ENCODE measurements at places on chromosomes 11 and 22. TPM values are rescaled to one million over a fixed set of nuclear protein-coding genes. Genes with fewer than 3 reads are reported as not detected.

GRCh38 chr11:113447621-113448315 is 27.4 kb downstream of the DRD2 start:
- DNase-seq = no peak
- H3K27me3 ChIP-seq = peaks cover 29% of the 10 kb centered on the region
- no peak overlapping the region for H3K4me3 ChIP-seq
- H3K4me1 ChIP-seq = peaks cover 6% of the 10 kb centered on the region
- no peaks in the 10 kb centered on the region for H3K36me3 ChIP-seq

TEX54 gene
- total RNA-seq = not detected

- peaks cover 13% of the 10 kb centered on the region for H3K4me1 ChIP-seq
- peaks cover 20% of the 10 kb centered on the region for H3K36me3 ChIP-seq
- H3K4me3 ChIP-seq = no peak overlapping the region
- H3K27ac ChIP-seq = no peak overlapping the region
- no peaks in the 10 kb centered on the region for H3K27me3 ChIP-seq
Measured at GRCh38 chr11:117855186-117855845, 21.1 kb downstream of the FXYD6 start.

- peaks cover 15% of the 10 kb centered on the region for H3K27me3 ChIP-seq
- H3K36me3 ChIP-seq = peaks cover 5% of the 10 kb centered on the region
- no peak overlapping the region for H3K27ac ChIP-seq
- no peak overlapping the region for H3K4me3 ChIP-seq
- no peaks in the 10 kb centered on the region for H3K4me1 ChIP-seq
- no peak for DNase-seq
Measured at GRCh38 chr11:57405271-57405860, 14.9 kb upstream of the PRG2 start.

DNA sequence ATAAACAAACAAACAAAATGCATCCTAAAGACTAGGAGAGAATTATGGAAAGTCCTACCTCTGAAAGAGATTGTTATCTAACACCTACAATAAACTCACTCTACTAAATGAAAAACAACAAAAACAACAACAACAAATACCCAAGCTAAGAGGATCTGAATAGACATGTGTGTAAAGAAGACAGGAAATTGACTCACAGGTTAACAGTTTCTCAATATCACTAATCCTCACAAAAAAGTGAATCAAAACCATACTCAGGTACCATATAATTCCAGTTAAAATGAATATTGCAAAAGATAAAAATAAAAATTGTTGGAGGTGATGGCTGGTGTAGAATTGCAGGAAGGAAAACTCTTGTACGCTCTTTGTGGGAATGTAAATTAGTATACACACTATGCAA is 110.4 kb upstream of the TOP3B start:
- no peaks in the 10 kb centered on the region for H3K4me1 ChIP-seq
- H3K4me3 ChIP-seq = no peak overlapping the region
- H3K27ac ChIP-seq = no peak overlapping the region
- DNase-seq = no peak
- peaks cover 89% of the 10 kb centered on the region for H3K27me3 ChIP-seq

DNA sequence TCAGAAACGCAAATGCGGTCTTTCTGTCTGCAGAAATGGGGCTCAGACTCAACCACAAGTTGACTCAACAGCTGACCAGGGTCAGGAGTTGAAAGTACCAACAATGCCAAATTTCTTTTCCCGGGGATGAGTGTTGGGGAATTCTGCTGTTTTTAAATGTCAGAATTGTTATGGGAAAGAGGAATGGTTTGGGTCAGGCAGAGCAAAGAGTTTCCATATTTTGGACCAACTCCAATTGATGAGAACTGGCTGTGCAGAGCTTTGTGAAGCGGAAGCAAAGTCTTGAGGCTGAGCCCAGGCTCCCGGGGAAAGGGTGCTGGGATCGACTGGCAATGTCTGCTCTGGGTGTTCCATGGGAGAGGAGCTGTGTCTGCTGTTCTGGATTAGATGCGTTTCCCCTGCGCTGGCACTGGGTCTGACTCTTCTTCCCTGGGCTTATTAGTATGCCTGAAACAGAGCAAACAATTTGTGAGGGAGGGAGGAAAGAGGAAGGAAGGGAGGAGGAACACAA is 36.2 kb downstream of the TXN2 start:
- H3K4me1 ChIP-seq = peaks cover 11% of the 10 kb centered on the region
- H3K4me3 ChIP-seq = no peak overlapping the region
- no peaks in the 10 kb centered on the region for H3K36me3 ChIP-seq
- H3K27ac ChIP-seq = no peak overlapping the region

DNA sequence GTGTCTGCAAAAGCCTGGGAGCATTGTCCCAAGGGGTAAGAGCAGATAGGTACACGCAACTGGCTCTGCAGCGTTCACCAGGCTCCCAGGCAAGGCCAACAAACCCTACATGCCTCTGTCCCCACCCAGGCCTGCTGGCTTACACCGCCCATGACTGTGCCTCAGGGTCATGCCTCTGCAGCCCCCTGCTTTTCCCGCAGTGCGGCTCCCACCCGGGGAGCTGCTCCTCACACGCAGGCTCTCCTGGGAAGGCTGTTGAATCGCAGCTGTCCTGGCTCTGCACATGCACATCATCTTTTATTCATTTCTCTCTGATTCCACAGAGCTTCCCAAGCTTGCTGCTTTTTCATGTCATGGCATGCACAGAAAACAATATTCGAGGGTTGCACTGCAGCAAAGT is 29.2 kb upstream of the B3GAT1 start:
- H3K4me1 ChIP-seq = no peaks in the 10 kb centered on the region
- no peak for DNase-seq
- H3K4me3 ChIP-seq = no peak overlapping the region

GRCh38 chr11:23095650-23096189 is 235.4 kb upstream of the CCDC179 start:
- H3K27ac ChIP-seq = no peak overlapping the region
- H3K4me3 ChIP-seq = no peak overlapping the region
- peaks cover 15% of the 10 kb centered on the region for H3K4me1 ChIP-seq
- H3K36me3 ChIP-seq = no peaks in the 10 kb centered on the region
- H3K27me3 ChIP-seq = no peaks in the 10 kb centered on the region

DNA sequence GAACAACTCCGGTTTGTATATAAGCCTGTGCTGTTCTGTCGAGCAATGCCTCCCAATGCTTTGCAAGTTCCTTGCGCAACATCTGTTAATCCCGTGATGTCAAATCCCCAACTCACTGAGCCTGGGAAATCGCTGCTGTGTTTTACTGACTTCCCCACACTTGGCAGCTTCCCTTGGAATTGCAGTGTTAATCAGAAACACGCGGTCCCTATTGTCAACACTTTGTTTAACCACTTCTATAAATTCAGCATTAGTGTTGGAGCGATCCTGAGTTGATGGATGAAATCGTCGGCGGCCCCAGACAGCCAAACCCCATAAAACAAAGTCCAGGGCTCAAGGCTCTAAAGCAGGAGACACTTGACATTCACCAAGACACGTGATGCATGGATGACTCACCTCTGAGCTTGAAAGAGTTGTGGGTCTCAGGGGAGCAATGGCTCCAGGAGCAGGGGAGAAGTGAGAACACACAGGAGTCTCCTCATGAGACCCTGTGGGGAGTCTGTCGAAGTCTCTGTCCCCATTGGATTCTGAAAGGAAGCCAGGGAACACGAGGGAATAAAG is 555.3 kb downstream of the MIAT start:
- peak overlapping the region; percentile 41 for H3K4me3 ChIP-seq
- no peaks in the 10 kb centered on the region for H3K36me3 ChIP-seq
- DNase-seq = no peak
- H3K4me1 ChIP-seq = peaks cover 28% of the 10 kb centered on the region

- no peak for DNase-seq
- peaks cover 14% of the 10 kb centered on the region for H3K36me3 ChIP-seq
- H3K4me3 ChIP-seq = no peak overlapping the region
- H3K27ac ChIP-seq = no peak overlapping the region
- no peaks in the 10 kb centered on the region for H3K27me3 ChIP-seq
- H3K4me1 ChIP-seq = peaks cover 12% of the 10 kb centered on the region
Measured at GRCh38 chr11:10017911-10018310, 276.1 kb downstream of the SBF2 start.
